T-cell (primary cell): ENCODE measurements at places on chromosomes 5 and 9.

DNA sequence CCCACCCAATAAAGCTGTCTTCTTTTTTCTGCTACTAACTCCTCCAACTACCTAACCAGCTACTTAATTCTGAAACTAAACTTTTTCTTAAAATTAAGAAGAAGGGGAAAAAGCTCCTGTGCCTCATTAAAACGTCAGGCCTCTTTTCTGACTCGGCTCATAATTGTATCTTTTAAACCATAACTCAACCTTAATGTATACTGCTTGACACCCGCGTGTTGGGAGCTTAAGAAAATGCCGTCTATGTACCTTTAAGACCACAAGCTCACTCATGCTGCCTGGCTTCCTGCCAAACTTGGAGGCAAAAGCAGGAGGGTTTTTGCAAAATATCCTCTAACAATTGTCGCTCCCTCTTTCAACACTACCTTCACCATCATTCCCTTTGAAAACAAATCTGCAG, 5.0 kb downstream of the EBF1 start:
- peak; percentile 33 for DNase-seq

GRCh38 chr9:76634356-76635054, 129.7 kb upstream of the PCA3 start:
- no peak for DNase-seq

- DNase-seq = no peak
These were observed 158.9 kb downstream of the PCSK5 start for GRCh38 chr9:76049341-76049740.

GRCh38 chr5:159061179-159061796, 38.4 kb downstream of the EBF1 start:
- DNase-seq = no peak

GRCh38 chr9:18710065-18710464, 236.1 kb downstream of the ADAMTSL1 start:
- no peak for DNase-seq

DNA sequence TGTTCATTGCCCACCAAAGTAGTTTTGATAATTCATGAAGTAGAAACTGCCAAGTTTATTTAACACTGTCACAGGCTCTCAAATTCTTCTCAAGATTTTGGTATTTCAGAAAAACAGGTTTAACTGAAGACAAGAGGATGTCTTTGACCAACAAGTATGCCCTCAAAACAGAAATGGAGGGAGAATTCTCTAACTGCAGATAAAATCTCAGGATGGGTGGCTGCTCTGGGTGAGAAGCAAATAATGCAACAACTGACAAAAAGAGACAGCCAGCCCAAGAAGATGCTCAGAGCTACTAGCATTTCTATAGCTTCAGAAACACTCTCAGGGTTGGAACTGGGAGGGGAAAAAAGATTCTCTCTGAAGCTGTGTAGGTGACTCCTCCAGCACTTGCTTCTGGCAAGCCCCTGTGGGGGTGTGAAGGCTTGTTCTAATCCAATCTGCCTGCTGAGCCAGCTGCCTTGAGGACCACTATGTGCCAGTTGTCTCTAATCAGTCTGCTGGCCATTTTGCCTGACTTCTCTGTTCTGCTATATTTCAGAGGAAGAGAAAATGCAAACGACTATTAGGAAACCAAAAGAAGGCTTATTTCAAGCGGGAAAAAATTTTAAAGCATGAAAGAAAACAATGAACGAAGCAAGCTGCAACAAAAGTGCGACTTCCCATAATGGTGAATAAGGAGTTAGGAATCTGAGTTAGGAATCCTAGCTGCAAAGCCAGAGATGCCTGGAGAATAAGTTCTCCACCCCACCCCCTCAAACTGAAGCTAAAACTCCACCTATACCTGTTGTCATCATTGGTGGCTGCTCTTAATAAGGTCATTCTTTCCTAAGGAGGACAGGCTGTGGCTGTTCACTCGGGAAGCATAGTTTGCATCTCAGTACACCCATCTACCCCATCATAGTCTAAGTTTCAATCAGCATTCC, 147.5 kb downstream of the GNAQ start:
- DNase-seq = no peak

GRCh38 chr5:100667161-100667630, 132.0 kb downstream of the FAM174A start:
- no peak for DNase-seq

GRCh38 chr9:109258481-109259302, 62.2 kb downstream of the EPB41L4B start:
- no peak for DNase-seq

- peak; percentile 70 for DNase-seq
These were observed 524.2 kb upstream of the DAB2 start for GRCh38 chr5:39948867-39949468.

GRCh38 chr5:144189800-144190429, 19.2 kb downstream of the KCTD16 start:
- peak; percentile 72 for DNase-seq

- DNase-seq = no peak
These were observed 869.2 kb downstream of the EFNA5 start for GRCh38 chr5:106801554-106801953.

DNA sequence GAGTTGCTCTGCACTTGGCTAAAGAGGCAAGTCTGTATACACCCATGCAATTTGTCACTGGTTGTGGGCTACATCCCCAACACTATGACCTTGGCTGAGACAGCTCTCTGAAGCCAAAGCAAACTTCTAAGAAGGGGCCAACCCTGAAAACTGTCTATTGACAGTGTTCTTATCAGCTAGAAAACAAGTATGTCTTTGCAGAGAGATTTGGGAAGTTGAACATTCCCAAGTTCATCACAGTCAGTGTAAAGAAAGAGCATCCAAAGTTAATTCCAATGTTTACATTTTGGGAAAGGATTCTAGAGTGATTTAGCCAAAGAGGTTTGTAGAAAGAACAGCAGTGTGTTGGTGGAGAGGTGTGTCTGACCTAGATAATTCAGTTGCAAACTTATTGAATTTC, 711.1 kb upstream of the CHD1 start:
- no peak for DNase-seq

- DNase-seq = no peak
These were observed 11.7 kb downstream of the TSPAN17 start for GRCh38 chr5:176658817-176659511.

- DNase-seq = no peak
These were observed 13.2 kb downstream of the PHF19 start for GRCh38 chr9:120863833-120864232.

- DNase-seq = no peak
These were observed 46.8 kb downstream of the NIPSNAP3B start for GRCh38 chr9:104810421-104811339.

DNA sequence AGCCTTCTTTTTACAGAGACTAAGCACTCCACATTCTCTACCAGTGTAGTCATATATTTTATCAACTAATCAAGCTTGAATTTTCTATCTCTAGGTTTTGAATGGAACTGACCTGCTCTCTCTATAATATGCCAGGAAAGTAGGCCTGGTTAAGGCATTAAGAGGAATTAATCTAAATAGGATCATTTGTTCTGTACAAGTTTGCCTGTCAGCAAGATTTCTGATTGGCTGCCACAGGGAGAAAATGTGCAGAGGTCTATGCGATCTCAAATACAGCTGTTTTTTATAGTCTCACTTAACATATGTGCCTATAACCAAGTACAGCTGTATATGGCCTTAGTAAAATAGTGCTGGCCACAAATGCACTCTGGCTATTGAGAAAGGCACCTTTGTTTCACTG, 418.8 kb downstream of the KDM4C start:
- DNase-seq = no peak

DNA sequence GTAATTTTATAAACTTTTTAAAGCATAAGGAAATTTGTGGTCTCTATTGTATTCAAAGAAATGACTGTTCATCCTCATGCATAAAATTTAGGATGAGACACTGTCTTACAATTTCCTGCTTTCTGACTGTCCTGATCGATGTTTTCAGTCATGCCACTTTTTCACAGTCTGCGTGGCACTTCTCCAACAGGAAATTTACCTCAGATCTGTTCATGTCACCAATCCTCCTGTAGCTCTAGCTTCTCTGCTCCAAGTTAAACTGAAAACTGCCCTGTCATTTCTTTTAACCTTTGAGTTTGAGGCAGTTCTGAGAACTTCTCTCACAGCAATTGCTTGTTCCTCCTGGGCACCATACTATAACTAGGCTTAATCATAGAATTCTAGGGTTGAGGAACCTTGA, 455.1 kb downstream of the EFNA5 start:
- no peak for DNase-seq

- DNase-seq = no peak
These were observed 16.1 kb downstream of the C9orf50 start for GRCh38 chr9:129604766-129605163.

GRCh38 chr9:25537808-25538207, 140.4 kb downstream of the TUSC1 start:
- DNase-seq = no peak

DNA sequence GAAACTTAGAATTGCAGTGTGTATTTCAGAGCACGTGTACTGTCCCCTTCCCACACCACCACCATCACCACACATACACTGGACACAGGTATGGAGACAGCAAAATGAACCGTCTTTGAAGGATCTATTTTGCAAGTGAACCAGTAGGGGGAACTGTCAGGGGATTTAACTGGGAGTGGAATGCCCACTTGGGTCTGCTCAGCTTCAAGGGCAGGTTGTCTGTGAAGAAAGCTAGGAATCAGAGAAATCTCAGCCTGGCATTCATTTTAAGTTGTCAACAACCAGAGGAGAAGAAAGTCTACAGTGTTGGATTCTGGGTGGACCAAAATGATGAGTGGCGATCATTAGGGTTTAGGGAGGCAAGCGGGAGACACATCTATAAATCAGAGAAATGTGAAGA, 147.0 kb downstream of the DCP2 start:
- DNase-seq = no peak

GRCh38 chr5:66426259-66427138, 169.7 kb upstream of the MAST4 start:
- no peak for DNase-seq

DNA sequence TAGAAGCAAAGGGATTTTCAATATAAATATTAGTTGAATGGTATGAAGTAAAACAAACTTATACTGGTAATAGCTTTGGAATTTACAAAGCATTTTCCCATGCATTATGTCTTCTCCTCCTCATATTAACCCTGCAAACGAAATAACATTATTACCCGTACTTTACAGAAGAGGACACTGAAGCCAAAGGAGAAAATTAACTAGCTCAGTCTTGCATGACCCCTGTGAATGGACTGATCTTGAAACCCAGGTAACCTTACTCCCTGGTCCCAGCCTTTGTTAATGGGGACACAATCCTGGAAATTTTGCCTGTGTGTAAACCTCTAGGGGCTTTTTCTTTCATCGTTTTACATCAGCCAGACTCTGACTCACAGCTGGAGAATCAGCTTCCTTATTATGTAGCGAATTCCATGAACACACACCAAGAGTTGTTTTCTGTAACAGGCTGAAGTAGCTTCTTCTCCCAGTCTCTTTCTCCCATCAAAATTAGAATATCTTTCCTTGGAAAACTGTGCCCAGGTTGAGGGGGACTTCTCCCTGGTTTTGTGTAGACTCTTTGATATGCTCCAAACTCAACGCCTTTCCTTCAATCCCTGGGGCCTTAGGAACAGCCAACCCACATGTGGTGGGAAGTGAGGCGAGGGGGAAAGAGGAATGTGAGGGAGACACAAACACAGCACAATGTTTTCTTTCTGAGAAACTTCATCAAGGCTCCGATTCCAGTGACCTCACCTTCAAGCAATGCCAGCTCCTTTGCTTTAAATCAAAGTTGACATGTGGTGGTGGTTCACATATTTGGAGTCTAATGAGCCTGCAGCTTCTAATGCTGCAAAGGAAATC, 480.9 kb upstream of the PAPPA start:
- no peak for DNase-seq

GRCh38 chr9:1495282-1496030, 445.3 kb downstream of the DMRT2 start:
- DNase-seq = no peak

GRCh38 chr5:158660726-158661125, 439.0 kb downstream of the EBF1 start:
- no peak for DNase-seq

- no peak for DNase-seq
These were observed 30.9 kb upstream of the PPP1R26 start for GRCh38 chr9:135448663-135449100.

- DNase-seq = no peak
These were observed 9.8 kb downstream of the SECISBP2 start for GRCh38 chr9:89328064-89328463.

GRCh38 chr9:120393386-120394057, 186.4 kb downstream of the CDK5RAP2 start:
- no peak for DNase-seq

GRCh38 chr5:87524217-87524616, 111.5 kb upstream of the CCNH start:
- no peak for DNase-seq

DNA sequence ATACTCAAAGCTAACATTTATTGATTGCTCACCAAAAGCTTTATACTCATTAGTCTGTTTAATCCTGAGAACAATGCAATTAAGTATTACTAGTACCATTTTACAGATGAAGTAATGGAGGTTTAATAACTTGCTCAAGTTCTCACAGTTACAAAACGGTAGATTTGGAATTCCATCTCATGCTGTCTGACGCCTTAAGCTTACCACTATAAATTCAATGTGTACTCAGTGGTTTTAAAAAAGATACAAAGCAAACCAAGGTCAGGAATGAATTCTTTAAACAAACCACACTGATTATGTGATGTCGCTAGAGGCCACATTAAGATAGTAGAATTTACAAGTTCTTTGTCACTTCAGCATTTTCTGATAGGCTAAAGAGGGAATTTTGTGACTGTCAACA, 1.2 kb upstream of the C5orf63 start:
- no peak for DNase-seq

- no peak for DNase-seq
These were observed 188.0 kb upstream of the PIK3R1 start for GRCh38 chr5:68027519-68027918.

DNA sequence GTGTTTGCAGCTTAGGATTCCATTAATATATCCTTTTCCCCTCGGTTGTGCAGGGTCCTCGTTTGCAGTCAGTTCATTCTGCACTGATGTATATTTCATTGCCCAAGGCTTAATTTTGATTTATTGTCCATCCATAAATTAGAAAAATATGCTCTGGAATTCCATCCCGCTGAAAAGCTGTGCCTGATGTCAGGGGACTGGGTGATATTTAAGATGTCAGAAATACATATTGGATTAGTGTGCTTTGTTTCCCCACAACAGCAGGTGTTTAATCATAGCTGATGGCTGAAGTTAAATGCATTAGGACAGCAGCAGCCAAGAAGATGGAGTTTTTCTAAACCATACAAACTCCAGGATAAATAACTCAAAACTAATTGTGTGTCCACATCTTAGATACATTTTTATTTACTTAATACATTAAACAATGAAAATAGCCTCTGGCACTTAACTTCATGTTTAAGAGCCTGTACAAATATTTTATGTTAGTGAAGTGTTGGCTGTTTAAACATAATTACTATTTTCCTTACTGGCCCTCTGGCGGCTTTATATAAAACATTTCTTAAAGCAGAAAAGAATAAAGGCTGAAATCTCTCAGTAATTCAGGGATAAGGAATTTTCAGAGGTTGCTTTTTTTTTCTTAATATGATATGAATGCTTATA, 170.4 kb upstream of the TBCA start:
- no peak for DNase-seq
